ENCODE measurements at places on chromosomes 3 and 15.
A peak's percentile ranks its signal among the peaks of the same experiment; 100 is the strongest.

GRCh38 chr15:65163041-65163440 lies 22.1 kb downstream of the CLPX start:
- DNase-seq = no peak

DNA sequence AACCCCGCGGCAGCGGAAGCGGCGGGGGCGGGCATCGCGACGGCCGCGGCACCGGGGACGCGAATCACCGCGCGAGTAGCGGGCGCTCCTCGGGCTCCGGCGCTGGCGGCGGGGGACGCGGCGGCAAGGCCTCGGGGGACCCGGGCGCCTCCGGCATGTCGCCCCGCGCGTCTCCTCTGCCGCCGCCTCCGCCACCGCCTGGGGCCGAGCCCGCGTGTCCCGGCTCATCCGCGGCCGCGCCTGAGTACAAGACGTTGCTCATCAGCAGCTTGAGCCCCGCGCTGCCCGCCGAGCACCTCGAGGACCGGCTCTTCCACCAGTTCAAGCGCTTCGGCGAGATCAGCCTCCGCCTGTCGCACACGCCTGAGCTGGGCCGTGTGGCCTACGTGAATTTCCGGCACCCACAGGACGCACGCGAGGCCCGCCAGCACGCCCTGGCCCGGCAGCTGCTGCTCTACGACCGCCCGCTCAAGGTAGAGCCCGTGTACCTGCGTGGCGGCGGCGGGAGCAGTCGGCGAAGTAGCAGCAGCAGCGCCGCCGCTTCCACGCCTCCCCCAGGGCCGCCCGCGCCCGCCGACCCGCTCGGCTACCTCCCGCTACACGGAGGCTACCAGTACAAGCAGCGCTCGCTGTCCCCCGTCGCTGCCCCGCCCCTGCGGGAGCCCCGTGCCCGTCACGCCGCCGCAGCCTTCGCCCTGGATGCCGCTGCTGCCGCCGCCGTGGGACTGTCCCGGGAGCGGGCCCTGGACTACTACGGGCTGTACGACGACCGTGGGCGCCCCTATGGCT lies 675 bp downstream of the RBM15B start:
- no peak for DNase-seq

- no peak for DNase-seq
Measured at GRCh38 chr3:154307363-154307762, 16.9 kb downstream of the DHX36 start.

DNA sequence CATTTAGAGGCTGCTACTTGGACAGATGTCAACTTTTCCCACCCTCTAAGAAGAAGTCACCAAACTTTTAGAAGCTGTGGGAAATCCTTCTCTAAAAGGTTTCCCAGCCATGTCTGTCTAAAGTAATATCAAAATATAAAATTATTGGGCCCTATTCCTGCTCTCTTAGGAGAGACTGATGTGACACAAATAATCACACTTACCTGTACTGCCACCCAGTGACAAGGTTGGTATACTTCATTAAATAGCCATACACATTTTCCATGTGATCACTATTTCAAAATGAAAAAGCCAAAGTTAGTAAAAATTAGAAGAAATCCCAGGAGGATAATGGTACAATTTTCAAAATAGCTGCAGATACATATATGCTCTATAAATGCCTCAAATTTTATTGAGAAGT lies 12.6 kb downstream of the OSBPL11 start:
- no peak for DNase-seq

GRCh38 chr3:82137050-82137449 lies 375.6 kb upstream of the GBE1 start:
- no peak for DNase-seq

- no peak for DNase-seq
Measured at GRCh38 chr3:53126601-53127000, 3.6 kb downstream of the RFT1 start.

DNA sequence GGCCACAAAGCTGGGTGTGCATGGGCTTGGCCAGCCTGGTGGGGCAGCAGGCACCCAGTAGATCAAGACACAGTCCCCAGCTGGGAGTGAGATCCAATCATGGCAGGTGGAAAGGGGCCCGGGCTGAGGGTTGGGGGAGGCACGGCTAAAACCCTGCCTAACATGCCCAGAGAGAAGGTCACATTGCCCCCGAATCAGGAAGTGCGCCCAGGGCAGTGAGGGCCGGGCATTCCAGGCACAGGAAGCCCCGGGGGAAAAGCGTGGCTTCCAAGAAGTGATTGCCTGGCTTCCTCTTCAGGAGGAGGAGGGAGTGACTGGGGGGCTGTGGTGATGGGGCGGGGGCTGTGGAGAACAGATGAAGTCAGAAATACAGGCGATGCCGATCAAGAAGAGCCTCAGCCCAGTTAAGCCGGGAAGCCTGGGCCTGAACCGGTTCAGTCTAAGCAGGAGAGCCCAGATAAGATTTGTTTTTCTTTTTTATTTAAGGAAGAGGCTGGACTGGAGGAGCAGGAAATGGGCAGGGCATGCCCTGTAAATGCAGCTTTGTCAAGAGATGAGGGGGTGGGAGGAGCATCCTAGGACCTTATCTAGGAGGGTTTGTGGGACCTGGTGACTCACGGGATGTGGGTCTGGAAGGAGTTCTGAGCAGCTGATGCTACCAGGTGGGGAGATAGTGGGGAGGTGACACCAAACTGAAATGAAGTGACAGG lies 83.9 kb downstream of the CHSY1 start:
- DNase-seq = no peak

DNA sequence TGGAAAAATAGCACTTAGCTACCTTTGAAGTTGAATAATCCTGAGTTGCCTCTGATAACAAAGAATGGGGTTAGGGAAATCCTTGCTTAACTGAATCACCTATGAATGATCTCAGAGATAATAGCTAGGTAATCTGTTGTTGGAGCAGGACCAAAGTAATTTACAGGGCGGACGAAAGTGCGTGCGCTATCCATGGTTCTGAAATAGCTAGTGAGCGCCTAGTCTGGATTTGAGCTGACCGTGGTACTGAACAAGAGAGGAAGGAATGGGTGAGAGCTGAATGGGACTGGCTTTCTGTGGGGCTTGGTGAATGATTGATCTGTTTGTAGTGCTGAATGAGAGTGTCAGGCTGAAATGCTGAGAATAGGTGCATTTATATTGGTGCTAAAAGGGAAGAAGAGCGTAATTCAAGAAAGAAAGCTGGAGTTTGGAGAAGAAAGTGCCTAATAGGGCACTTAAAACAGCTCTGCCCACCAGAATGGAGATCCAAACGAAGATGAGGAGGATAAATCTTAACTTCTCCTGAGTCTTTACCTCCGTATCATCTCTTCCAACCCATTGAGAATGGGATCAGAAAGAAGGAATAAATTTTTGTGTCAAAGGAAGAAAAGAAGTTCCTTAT lies 10.1 kb downstream of the SCN10A start:
- DNase-seq = no peak

DNA sequence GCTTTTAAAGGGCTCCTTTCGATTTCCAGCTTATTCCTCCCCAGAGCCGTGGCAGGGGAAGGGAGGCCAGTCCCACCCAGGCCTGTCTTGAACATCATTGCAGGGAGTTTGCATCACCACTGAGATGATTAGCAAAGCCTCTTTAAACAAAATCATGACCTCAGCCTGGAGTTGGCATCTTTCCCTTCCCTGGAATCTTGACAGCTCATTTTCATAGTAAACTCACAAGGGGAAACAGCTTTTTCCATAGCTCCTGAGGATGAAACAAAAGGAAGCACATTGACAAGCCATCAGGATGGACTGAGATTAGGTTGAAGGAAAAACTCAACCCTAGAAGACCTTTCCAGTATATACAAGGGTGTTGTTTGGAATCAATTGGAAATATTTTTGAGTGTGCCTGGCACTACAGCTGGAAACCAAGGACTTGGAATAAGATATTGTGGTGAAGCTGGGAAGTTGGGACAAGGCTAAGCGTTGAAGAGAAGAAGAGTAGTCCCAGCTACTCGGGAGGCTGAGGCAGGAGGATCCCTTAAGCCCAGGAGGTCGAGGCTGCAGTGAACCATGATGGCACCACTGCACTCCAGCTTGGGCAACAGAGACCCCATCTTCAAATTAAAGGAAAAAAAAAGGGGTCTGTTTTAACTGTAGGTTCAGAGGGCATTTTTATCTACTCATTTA lies 3.1 kb upstream of the LARP6 start:
- DNase-seq = no peak

- no peak for DNase-seq
Measured at GRCh38 chr3:183369117-183369516, 59.3 kb downstream of the MCF2L2 start.

DNA sequence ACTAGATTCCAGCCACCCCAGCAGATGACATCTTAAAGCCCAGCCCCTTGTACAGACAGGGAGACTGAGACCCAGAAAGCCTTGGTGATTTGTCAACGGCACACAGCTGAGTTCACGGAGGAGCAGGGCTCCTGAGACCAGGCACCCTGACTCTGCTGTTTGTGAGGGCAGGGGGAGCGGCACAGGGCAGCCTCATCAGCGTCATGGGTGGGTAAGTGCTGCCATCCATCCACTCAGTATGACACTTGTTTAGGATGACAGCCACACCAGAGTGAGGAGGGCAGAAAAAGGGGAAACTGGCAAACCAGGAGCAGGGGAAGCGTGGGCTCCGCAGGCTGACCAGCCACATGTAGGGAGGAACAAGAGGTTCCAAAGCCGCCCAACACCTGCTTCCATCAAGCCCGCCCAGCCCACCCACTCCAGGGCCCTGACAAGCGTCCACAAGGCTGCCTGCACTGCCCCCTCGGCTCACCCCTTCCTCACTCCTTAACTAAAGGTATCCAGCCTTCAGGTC lies 19.9 kb downstream of the RBPMS2 start:
- DNase-seq = no peak

DNA sequence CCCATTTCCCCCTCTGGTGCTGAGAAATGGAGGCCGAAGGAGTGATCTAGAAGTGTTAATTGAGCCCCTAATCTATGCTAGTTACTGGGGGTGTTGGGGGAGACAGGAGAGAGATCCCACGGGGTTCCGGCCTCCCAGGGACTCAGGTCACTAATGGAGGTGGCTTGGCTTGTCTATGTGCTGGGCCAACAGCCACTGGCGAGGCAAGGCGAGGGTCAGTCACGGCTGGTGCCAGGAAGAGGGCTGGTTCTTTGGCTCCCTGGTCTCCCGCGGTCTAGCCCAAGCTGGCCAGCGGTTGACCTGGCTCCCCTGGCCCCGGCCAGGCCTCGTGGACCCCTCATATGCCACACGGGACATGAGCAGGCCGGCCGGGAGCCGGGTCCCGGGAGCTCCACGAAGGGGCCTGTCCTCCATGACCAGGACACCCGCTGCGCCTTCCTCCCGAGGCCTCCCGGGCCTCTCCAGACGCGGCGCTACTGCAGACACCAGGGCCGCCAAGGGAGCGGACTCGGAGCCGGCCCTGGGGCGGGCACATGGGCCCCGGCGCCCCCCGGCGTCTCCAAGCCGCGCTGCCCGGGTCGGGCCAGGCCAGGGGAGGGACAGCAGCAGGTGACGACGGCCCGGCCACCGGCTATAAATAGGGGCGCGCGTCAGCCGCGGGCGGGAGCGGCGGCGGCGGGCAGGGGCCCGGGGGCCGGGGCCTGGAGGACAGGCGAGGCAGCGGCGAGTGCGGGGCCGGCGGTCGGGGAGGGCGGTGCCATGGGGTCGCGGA lies at the start of gene ALPK3:
TSS of gene ALPK3 (plus strand) at position 663 of the 772 bp plus-strand sequence. CDS start at position 760, 97 bp downstream.
- DNase-seq = no peak

DNA sequence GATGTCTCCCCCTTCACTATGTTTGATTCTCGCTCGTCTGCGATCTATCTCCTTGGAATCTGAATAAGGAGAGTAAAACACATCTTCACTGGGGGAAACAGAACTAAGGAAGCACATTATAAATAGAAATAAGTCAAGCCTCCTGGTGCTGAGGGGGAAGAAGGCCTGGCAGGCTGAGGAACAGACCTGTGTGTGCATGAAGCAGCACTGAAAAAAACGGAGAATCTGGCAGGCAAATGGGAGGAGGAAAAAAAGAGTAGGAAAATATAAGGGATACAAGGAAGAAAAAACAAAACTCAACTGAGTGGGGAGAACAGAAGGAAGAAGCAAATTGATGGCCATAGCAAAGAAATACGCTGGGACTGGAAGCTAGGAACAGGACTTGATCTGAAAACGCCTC lies 25.7 kb downstream of the PARP16 start:
- no peak for DNase-seq

DNA sequence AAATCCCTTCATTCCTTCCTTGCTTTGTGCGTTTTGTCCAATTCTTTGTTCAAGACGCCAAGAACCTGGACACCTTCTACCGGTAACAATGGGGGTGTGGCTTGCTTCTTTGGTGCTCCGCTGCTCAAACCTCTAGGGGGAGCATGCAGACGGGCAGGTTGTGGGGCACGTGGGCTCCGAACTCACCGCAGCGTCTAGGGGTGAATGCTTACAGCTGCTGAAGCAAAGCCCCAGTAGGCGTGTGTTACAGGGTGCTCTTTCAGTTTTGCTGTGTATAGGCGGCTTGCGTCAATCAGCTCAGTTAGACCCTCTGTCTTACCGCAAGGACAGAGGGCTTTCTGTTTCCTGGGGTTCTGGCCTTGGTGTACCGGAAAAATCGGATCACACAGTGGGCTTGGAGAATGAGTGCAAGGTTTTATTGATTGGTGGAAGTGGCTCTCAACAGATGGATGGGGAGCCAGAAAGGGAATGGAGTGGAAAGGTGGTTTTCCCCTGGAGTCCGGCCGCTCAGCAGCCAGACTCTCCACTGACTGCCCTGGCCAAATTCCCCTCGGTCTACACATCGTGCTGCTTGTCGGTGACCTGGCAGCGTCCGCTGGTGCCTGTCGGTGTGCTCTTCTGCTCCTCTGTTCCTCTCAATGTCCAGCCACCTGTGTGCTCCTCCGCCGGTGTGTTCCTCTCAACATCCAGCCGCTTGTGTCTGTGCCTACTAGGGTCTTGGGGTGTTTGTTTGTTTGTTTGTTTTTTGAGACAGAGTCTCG lies 1.2 kb upstream of the LRRC34 start:
- no peak for DNase-seq

GRCh38 chr15:72783640-72784455 lies at the start of gene ADPGK:
TSS of gene ADPGK (minus strand) at chr15:72783758. CDS start at chr15:72783691, 67 bp downstream.
- peak; percentile 91 for DNase-seq

DNA sequence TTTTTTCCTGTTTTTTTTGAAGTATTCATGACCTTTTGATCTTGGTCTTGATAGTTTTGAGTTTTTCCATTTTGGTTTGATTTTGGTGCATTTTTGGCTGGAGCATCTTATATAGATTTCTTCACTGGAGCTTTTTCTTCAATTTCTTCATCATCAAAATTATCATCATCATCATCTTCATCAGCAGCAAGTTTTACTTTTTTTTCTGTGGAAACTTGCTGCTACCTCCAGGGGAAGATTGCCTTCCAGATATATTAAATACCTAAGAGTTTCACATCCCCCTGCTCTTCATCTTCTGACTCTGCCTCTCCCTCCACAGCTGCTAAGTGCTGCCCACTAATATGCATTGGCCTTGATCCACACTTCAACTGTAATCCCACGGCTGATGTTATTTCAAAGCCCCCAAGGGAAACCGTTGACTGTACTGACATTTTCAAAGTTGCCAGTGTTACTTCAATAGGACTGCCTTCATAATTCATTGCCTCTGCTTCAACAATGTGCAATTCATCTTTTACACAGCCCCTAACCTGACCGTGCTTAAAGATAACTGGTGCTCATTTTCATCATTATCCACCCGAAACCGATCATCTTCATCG lies 151.7 kb downstream of the NR1D2 start:
- DNase-seq = no peak

GRCh38 chr3:148924562-148924961 lies 59.5 kb downstream of the CPA3 start:
- no peak for DNase-seq

- no peak for DNase-seq
Measured at GRCh38 chr15:51075826-51076523, 18.7 kb downstream of the TNFAIP8L3 start.
